Right renal pelvis (tissue), 4 donors: ENCODE measurements at places on chromosomes 3 and 15.

- no peak for DNase-seq
Observed at GRCh38 chr3:165195640-165196576, at the start of gene SLITRK3. TSS of gene SLITRK3 (minus strand) at chr3:165196384. CDS start at chr3:165190830, 5,554 bp downstream.

DNA sequence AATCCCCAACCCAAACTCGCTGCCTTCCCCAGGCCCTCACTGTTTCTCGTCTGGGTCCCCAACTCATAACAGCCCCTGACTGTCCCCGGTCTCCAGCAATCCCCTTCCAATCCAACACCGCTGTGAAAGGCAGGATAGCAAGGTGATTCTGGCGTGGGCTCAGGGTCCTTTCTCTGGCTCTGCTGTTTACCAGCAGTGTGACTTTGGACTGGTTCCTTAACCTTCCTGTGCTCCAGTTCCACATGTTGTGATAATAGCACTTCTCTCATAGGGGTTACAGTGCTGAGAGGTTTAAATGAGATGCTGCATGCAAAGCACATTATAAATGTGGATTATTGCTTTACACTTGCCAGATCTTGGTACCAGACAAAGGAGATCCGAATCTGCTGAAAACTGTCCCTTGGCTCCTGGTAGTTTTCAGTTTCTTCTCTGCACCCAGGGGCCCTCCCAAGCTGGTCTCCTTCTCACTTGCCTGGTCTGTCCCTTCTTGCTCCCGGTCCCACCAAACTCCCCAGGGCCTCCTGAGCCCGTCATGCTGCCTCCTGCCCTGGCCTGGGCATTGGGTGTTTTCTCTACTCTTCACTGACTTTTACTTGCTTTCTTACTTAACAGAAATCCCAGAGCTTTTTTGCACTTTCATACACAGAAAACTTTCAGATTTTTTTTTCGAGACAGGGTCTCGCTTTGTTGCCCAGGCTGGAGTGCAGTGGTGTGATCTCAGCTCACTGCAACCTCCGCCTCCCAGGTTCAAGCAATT lies 26.8 kb upstream of the CYP11A1 start:
- no peak for DNase-seq

DNA sequence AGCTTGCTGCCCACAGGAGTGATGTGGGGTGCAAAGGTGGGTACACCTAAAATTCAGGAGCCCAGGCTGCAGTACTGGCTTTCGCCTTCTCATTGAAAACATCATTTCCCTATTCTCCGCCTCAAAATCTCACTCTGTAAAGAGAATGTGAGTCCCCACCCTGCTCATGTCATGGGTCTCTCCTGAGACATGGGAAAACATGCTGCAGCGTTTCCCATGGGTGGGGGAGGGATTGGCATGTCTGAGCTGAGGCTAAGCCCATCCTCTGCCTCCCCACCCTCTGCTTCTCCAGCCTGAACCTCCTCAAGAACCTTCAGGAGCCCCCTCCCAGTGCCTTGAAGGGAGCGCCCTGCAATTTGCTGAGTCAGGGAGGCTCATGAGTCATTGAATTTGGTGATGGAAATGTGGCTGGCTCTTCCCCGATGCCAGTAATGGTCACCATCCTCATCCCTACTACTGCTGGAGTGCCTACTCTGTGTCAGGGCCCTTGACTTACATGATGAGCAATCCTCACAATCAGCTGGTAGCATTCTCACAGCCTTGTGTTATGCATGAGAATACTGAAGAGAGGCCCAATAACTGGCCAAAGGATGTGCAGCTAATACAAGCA lies 28.8 kb downstream of the WNT5A start:
- DNase-seq = no peak

DNA sequence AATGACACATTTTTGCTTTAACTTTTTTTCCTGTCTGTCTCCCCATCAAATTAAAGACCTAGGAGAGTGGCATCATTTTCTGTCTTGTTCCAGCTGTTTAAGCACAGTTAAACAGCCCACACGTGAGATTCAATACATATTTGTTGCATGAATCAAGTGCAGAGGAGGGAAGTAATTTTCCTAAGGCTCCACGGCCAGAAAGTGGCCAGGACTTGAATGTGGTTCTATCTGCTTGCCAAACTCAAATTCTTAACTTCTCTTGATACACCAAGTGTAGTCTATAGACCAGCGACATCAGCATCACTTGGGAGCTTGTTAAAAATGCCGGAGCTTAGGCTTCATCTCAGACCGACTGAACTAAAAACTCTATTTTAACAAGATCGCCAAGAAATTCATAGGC lies 724.8 kb upstream of the CFAP20DC start:
- DNase-seq = no peak

GRCh38 chr15:78070049-78070700 lies 7.3 kb downstream of the TBC1D2B start:
- no peak for DNase-seq

GRCh38 chr3:129308636-129309035 lies 30.0 kb downstream of the HMCES start:
- no peak for DNase-seq

GRCh38 chr15:91407269-91407889 lies 307.3 kb downstream of the SV2B start:
- no peak for DNase-seq

- DNase-seq = no peak
Observed at GRCh38 chr3:158819282-158819681, 17.4 kb downstream of the MFSD1 start.

- no peak for DNase-seq
Observed at GRCh38 chr15:57784081-57784511, 77.6 kb downstream of the POLR2M start.

DNA sequence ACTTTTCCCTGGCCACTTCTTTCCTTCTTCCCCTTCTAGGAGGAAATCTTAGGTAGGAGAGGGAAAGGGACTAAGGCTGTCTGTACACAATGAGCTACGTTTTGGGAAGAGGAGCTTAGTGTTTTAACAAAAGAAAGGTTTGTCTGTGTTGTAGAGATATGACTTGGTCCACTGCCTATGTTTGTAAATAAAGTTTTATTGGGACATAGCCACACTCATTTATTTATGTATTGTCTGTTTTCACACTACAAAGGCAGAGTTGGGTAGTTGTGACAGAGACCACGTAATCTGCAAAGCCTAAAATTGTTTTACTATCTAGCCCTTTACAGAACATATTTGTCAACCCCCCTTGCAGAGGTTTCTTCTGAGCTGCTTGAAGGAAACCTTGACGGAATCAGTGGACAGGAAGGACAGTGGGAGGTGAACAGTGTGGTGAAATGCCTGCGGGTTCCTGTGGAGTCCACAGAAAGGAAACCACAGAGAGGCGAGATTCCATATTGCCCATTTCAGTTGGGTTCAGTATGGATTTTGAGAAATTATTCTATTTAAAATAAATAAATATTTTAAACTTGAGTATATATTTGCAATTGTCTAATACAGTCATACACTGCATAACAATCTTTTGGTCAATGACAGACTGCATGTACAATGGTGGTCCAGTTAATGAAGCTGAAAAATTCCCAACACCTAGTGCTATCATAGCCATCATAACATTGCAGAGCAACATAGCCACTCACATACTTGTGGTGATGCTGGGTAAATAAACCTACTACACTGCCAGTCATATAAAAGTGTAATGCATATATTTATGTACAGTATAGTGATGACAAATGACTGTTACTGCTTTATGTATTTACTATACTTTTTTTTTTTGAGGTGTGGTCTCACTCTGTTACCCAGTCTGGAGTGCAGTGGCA lies 157.9 kb upstream of the NUDT16 start:
- no peak for DNase-seq

DNA sequence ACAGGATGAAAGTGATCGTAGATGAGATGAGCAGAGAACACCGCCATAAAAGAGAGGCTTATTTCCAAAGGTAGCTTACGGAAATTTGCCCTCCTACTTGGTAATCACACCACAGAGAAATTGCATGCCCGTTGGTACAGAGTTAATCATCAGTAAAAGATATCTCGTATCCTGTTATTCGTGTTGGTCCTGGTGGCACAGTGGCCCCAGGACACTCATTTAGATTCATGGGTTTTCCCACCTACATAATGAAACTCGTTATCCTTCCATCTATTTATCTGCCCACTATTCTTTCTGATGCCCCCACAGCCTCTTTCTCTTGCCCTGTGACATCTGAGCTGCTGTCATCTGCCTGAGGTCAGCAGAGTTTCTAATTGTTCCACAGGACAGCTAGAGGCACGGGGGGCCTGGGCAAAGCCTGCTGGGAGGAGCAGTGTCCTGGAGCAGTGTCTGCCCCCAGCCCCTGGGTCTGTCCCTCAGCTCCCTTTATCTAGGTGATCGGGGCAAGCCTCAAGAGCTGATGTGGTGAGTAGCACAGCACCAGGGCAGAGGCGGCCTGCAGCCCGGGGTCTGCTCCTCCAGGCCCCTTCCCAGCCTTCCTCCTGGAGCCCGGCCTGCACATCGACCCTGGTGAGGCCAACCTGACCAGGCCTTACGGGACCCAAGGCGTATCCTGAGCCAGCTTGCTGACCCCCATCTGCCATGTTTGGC lies 42.2 kb downstream of the PXYLP1 start:
- no peak for DNase-seq

DNA sequence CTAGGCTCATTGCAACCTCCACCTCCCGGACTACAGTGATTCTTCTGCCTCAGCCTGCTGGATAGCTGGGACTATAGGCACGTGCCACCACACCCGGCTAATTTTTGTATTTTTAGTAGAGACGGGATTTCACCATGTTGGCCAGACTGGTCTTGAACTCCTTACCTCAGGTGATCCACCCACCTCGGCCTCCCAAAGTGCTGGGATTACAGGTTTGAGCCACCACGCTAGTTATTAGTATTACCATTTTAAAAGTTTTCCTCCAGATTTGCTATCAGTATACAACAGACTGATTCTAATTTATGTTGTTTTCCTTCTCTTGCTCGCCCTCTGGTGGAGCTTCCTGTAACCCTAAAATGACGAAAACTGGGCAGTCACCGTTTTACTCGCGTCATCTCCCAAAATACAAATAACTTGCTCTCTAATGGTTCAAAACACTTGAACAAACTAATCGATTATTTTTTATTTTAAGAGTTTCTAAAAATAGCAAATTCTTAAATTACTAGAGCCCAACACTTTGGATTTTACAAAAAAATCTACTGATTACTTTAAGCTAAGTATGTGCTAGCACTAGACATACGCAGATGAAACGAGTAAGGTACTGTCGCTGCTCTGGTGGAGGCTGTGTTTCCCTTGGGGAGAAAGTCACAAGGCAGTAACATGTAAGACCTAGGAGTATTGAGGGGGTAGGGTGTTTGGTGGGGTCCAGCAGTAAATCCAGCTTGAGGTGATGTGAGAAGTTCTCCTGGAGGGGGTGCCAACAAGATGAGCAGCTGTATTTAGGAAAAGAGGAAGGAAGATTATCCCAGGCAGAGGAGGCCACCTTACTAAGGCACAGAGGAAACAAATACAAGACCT lies 203.3 kb downstream of the MBNL1 start:
- peak; percentile 43 for DNase-seq

GRCh38 chr3:177610686-177611633 lies 413.7 kb upstream of the TBL1XR1 start:
- no peak for DNase-seq
